Cerebellar nuclear complex (tissue), 1 donor: ENCODE measurements at places on chromosomes 3 and 15.

DNA sequence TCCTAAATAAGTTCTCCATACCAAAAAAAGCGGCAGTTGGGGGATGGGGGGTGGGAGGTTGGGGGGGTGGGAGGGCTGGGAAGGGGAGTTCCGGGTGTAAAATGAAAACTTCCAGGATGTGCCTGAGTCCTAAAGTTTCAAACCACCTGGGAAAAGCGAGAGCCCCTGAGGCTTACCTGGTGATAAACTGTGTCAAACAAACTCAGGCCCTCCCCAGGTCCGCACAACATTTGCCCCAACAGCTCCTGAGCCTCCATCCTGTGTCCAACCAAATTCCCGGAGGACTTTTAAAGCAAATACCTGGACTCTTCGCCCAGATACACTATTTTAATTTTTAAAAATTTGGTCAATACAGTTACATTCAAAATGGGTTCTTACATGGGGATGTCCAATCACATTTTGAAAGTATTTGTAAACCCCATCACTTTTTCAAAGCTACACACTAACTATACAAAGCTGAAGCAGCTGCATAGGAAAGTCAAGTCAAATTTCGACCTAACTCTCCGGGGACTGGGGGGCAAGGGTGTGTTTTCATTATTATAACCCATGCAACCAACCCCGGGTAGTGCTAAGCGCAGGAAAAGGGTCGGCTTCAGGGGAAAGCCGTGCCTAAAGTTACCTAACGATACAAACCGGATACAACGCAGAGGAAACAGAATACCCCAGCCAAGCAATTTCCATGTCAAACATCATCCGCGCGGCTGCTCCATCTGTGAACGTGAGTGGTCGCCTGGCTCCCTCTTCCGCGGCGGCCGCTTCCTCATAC, 685 bp upstream of the FOXB1 start:
- DNase-seq = no peak

DNA sequence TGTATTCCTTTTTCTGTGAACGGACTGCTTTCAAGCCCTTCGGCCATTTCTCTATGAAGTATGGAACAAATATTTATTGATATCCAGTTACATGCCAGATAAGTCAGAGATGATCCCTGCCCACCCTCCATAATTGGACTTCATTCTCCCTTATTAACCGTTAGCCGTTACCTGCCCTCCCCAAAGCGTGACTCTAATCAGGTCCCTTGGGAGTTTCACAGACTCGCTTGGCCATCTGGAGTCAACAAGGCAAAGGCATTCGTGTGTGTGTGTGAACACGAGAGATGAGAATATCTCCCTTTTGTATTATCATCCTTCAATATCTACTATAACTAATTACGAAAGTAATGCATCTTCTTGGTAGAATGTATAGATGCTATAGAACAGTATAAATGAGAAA, 314.5 kb downstream of the TLE3 start:
- DNase-seq = no peak

DNA sequence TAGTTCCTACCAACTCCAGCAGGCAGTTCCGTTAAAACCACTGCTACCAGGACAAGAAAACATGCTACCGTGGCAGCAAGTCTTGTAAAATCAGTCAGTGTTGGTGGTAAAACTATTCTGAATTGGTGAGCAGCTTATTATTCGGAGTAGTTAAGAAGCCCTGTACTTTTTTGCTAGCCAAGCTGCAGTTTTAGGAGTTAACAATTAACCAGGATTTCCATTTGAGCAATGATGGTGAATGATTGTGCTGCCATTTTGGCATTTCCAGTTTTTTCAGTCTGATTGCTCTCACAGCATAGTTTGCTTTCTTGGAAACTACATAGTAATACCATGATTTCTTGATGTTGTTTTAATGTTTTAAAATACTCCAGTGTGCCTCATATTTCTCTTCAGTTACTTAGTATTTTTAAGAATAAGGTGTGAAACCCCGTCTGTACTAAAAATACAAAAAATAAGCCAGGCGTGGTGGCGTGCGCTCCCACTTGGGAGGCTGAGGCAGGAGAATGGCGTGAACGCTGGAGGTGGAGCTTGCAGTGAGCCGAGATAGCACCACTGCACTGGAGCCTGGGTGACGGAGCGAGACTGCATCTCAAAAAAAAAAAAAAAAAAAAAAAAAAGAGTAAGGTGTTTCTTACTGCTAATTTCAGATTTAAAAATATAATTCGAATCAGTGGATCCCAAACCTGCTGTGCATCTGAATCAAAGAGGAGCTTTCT, 43.8 kb upstream of the SCAANT1 start:
- no peak for DNase-seq

GRCh38 chr3:108153451-108153981, 62.7 kb upstream of the CD47 start:
- DNase-seq = no peak

GRCh38 chr15:101091080-101092017, 160.5 kb downstream of the CHSY1 start:
- no peak for DNase-seq
